Effector CD4-positive, alpha-beta T cell (primary cell): ENCODE measurements at places on chromosomes 12 and 14.

GRCh38 chr12:95723693-95724384, 66.7 kb downstream of the NTN4 start:
- no peak for DNase-seq

DNA sequence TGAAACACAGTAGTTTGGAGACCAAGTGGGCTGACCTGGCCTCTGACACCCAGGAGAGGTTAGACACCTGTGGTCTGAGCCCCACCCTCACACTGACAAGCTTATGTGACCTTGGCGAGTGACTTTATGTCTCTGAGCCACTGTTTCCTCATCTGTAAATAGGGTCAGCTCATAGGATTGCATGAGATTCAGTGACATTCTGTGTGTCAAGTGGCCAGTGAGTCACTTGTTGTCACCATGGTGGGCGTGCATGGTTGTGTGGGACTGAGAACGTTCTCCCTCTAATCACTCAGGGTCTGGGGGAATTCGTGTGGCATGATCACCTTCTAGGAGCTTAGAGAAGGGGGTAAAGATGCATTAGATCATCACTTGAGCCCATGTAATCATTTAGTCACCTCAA, 146.4 kb downstream of the PHETA1 start:
- no peak for DNase-seq

- DNase-seq, result no peak
These were observed 106.9 kb upstream of the LRIG3 start for GRCh38 chr12:59027199-59027598.

DNA sequence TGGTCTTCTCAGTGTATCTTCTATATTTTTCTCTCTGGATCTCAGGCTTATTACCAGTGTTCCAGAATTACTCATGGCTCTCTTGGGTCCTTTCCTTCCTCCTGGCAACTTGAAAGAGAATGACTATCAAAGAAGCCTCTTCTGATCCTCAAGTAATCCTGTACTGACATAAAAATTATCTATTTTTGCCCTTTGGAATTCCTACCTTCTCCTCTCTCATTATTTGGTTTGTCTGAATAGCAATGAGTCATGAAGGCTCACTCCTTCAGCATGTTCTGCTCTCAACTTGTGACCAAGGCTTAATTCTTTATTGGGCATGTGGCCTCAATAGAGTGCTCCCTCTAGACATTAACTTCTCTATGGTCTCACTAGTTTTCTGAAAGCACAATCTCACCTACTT, 553.6 kb upstream of the ATP2B1 start:
- DNase-seq, result no peak

GRCh38 chr12:121188227-121188626, 21.7 kb upstream of the P2RX4 start:
- DNase-seq, result no peak

GRCh38 chr14:105180592-105181548, at the start of gene NUDT14:
NUDT14 (minus strand) TSS chr14:105181312; CDS start chr14:105181209, 103 bp downstream.
- DNase-seq, result peak; percentile 78

GRCh38 chr14:24456980-24457379, 14.4 kb upstream of the SDR39U1 start:
- DNase-seq, result no peak

- DNase-seq, result no peak
These were observed 33.4 kb downstream of the PDZRN4 start for GRCh38 chr12:41221491-41221890.
